NCI-H1694 (cell line): ENCODE measurements at places on chromosomes 7 and 10.

DNA sequence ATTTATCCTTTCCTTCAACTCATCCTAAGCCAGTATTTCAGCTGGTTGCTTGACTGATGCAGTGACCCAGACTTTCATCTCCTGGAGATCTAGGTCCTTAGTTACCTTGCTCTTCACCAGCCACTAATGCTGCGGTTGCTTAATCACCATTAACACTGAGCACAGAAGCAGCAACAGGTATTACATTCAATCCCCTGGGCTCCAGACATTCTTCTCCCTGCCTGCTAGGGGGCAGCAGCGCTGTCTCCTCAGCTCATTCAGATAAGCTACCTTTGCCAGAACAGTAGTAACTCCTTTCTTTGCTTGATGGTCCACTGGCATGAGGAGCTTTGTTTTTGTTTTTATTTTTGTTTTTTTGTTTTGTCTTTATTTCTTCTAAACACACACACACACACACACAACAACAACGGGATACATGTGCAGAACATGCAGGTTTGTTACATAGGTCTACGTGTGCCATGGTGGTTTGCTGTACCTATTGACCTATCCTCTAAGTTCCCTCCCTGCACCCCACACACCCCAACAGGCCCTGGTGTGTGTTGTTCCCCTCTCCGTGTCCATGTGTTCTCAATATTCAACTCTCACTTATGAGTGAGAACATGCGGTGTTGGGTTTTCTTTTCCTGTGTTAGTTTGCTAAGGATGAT, 1043.2 kb upstream of the C7orf33 start:
- DNase-seq = peak; percentile 17

DNA sequence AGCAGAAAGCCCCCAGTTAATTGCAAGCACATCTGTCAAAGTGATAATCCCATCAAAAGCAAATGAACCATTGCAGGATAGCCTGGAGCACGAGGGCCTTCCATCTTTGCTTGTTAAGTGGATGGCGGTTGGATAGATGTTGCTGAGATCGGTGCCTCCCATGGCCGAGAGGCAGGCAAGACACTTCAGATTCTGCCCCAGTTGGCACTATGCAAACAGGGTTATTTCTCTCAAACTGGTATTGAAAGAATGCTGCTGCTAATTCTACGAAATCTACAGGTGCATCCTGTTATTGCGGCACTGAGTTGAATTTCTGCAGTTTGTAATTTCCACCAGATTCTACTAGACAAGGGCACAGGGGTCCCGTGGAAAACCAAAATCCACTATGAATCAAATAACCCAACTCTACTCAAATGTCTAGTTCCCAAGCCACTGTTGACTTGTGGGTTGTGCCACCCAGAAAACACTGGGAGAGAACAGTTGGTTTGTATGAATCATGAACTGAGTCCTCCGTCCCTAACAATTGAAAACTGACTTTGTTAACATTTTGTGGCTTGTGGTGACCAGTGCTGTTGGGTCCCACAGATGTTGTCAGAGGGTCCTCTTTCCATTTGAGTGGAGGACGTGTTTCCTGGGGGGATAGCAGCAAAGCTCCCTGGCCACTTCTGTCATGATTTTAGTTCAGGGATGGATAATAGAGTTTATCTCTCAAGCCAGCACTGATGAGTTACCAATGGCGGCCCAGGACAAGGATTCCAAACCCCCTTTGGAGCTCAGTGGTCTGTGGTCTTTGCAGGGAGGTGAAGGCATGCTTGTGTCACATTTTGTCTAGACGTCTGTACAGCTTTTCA, 7.1 kb upstream of the IL2RA start:
- no peak for DNase-seq

- no peak for DNase-seq
Observed at GRCh38 chr10:86211691-86212390, 154.8 kb downstream of the GRID1 start.

GRCh38 chr7:11427686-11428273, 404.2 kb downstream of the THSD7A start:
- DNase-seq = peak; percentile 31

DNA sequence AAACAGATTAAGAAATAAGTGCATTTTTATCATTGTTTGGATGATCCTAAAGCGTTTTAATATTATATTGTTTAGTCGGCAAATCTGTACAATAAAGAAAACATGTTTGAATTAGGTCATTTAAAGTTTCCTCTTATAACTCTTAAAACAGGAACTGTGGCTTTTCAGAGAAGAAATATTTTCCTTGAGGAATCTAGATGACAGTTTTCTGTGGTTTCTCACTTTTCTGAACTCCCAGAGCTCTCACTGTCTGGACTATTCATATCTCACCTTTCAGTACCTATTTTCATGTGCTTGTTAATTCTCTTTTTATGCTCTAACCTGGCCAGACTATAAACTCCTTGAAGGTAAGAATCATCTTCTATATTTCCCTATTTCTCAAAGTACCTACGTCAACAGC, 135.1 kb downstream of the CHN2 start:
- DNase-seq = no peak

DNA sequence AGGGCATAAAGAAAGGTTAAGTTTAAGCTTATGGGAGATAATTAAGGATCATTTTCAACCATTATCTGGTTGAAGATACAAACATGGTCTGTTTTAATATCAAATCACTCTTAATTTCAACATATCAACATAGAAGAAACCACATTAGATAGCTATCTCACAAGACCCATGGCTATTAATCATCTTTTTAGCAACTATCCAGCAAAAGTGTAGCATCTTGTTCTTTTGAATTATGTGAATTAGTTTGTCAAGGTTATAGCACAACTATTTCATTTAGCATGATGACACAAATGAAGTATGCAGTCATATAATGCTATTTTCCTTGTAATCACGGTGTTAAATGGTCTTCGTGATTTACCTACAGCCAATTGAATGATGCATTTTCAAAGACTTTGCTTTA, 58.9 kb upstream of the PPP1R9A start:
- DNase-seq = no peak
